GM19239 (cell line): ENCODE measurements at places on chromosomes 3 and 15.

GRCh38 chr15:80967451-80967850, 22.2 kb downstream of the MESD start:
- no peak for DNase-seq

DNA sequence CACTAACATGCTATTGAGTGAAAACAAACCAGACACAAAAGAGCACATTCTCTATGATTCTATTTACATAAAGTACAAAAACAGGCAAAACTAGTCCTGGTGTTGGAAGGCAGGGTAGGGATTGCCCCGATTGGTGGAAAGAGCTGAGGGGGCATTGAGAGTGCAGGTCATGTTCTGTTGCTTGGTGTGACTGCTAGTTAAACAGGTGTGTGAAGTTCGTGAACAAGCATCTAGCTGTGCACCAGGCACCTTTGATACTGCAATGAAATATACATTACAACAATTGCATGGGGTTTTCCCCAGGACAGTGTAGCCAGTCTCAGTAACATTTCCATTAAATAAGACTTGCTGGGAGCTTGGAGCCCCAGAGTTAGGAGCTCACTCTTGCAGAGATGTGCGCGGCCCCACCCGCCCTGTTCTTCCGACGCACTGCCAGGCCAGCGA, 26.3 kb upstream of the THRB start:
- DNase-seq = no peak

DNA sequence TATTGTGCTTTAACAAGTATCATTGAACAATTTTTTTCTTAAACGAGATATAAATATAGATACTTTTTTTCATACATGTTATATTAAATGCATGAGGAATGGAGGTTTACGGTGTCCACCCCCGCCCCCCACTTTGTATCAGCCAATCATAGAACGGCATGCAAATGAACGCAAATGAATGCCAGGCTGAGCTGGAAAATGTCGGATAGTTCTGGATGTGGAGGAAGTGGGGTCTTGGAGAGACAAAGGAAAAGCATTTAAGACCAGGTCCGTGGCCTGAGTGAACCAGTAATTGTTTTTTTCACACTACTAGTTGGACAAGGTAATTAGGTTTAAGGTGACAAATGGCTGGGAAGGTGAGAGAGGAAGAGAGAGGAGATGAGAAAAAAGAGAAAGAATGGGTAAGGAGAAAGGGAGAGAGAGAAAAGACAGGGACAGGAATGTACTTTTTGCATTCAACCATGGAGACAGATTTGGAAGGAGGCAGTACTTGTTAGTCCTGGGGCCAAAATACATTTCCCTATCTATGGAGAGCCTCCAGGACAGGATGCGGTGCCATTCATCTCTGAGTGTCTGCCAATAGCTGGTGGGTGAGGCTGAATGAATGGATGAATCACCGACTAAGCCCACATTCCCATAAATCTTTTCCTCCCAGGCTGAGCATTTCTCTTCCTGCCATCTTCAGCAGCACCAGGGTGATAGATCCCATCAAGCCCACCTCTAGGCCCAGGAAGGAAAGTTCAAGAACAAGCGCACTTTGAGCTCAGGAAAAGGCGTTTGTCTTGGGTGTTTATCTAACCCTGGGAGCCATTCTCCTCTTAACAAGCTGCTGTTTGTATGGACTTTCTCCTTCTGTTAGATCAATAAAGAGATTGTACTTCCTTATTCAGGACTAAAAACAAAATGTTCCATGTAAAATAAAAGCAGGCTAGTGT, 1.4 kb upstream of the RAD18 start:
- no peak for DNase-seq

GRCh38 chr3:29274667-29275066, 6.2 kb upstream of the RBMS3 start:
- DNase-seq = no peak

GRCh38 chr3:161035711-161036110, 69.4 kb downstream of the B3GALNT1 start:
- DNase-seq = no peak

- DNase-seq = no peak
Measured at GRCh38 chr15:57456559-57456958, 80.3 kb downstream of the CGNL1 start.

DNA sequence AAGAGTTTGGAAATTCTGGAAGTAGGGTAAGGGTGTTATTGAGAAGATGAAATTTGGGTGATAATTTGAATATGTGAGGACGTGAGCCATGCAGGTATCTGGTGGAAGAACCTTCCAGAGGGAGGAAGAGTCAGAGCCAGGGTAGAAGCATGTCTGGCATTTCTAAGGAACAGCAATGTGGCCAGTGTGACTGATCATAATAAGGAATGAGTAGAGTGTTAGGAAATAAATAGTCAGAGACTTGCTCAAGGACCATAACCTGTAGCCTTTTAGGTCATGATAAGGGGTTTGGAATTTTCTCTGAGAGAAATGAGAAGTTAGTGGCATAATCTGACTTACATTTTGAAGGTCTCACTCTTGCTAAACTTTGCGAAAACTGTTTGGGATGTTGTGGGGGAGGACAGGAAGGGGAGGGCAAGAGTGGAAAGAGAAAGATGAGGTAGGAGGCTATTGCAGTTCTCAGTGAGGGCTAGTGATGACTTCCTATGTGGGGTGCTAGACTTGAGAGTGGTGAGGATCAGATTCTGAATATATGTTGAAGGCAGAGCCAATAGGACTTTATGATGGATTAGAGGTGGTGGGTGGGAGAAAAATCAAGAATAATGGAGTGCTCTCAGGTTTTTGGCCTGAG, 568.3 kb downstream of the AGBL1 start:
- DNase-seq = no peak

GRCh38 chr3:20185331-20185678, 701 bp downstream of the SGO1 start:
- peak; percentile 9 for DNase-seq

DNA sequence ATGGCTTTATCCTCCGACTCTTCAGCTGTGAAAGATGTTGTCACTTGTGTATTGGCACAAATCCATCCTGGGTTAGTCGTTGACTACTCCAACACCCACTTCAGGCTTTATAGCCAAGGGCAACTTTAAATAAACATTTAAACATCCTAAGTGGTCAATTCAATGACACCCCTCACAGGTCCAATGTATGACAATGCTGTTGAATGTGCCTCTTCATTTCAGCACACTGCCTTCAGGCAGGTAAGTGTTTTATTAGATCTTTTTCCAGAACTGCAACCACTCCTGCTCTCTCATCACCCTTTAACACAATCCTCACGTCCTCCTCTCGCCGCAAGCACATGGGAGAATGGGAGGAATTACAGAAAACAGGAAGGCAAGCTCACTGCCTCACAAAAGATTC, 30.3 kb downstream of the IL12A start:
- no peak for DNase-seq

- DNase-seq = no peak
Measured at GRCh38 chr3:159187232-159187631, 385.4 kb downstream of the MFSD1 start.

- no peak for DNase-seq
Measured at GRCh38 chr3:190205739-190206138, 85.0 kb upstream of the P3H2 start.

DNA sequence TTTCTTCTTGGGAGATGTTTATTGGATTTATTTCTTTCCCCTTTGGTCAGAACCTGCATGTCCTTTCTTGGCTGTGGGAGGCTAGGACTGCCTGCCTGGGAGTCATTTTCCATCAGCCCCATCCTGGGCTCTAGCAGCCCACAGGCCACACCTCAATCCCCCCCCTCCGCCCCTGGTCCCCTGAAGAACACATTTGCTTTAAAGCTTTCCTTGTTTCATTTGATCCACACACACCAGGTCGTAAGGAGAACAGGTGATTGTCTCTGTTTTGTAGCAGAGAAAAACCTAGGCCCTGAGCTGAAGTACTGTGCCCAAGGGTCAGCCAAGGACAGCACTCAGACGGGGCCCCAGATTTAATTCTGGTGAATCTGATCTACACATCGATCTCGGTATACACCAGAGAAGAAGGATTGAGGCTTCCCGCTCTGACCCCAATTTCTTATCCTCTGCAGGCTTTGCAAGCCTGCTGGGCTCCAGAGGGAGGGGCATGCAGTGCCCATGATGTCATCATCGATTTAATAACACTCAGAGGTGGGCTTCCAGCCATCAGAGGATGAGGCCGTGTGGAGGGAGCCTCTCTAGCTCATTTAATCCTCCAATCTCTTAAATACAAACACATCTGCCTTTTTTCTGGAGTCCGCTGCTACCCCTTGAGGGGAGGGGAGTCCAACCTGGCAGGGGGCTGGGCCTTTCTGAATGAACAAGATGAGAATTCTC, 1.7 kb upstream of the CLN6 start:
- no peak for DNase-seq

GRCh38 chr3:130661140-130661891, 85.3 kb downstream of the PIK3R4 start:
- no peak for DNase-seq

DNA sequence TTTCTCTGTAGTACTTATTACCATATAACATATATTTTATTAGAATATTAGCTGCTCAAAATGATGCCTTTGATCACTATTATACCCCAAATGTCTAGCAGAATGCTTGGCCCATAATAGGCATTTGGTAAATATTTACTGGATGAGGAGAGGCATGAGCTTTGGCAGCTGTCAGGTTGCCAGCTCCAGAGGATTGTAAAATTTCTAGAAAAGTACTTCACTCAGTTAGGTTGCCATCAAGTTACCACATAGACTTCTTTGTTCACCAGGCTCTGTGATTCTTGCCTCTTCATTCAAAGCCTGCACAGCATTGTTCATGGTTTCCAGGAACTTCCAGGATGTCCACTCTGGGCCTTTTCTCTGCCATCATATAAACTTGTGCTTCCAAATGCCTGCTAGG, 582.8 kb downstream of the PDCD6IP start:
- no peak for DNase-seq

- no peak for DNase-seq
Measured at GRCh38 chr15:39623529-39623931, 42.7 kb downstream of the THBS1 start.

DNA sequence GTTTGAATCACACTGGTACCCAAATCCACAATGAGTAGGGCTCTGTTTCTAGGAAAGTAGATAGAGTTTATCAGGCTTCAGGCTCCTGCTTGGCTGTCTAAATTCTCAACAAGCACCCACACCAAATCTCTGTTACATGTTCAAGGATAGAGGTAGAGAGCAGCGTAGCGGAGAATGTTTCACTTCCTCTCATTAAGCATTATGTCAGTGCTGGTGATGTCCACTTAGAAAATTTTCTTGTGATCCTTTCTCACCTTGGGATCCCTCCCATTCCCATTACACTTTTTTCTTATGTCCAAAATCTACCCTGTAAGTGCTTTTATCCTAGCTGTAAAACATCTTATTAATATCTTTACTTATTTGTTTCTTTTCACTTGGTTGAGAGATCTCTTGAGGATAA, 34.7 kb upstream of the GCSAM start:
- peak; percentile 9 for DNase-seq

DNA sequence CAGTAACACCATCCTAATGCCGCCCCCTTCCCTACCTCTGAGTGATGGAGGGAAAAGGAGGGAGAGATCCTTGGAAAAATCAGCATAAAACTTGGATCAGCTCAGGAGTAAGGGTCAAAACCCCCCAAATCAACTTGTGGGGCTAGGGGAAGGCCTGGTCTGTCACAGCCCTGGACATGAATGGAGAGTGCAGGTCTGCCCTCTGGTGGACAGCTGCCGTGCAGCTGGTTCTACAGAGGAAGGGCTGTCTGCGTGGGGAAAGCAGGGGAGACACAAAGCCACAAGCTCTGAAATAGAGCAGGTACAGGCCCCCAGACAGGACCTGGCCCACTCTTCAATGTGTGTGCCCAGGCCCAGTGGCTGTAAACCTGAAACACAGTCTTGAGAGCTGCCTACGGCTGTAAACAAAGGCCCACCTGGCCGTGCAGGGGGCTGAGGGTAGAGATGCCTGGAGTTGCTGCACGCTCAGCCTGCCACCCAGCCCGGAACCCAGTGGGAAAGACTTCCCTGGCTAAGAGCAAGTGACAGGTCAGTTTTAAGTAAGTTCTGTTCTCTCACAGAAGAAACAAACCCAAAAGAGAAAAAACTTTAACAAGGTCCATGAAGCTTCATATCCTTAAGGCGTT, 16.4 kb downstream of the CLK3 start:
- DNase-seq = peak; percentile 65

GRCh38 chr15:47041301-47041700, 676.0 kb upstream of the SEMA6D start:
- DNase-seq = no peak

- DNase-seq = no peak
Measured at GRCh38 chr3:188584958-188585689, 431.2 kb downstream of the LPP start.

DNA sequence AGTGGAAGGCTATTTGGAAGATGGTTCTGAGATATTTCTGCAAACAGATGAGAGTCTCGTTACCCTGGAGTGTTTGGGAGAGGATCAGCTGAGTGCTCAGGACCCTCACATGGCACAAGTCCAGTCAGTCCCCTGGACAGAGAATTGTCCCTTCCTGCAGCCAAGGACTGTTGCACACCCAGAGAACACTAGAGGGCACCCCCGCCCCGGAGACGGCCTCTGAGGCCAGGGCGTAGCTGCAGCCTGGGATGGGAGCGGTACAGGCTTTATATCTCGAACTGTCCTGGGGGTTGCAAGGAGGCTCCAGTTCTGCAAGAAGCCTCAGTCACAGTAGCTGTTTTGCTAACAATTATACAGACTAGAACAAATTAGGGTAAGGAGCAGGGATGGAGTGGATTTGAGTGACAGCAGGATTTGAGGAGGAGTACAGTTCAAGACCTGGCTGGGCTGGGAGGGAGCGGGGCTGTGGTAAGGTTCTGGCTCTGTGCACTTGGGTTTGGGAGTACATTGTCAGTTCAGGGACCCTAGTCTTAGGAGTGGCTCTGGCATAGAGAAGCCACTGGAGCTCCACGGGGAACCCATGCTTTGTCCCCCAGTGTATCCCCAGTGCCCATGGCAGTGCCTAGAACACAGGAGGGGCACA, 67.6 kb upstream of the HACD2 start:
- peak; percentile 62 for DNase-seq

- no peak for DNase-seq
Measured at GRCh38 chr15:32642667-32643435, 1.3 kb downstream of the SCG5 start.

GRCh38 chr3:80606073-80606472, 838.3 kb upstream of the ROBO1 start:
- no peak for DNase-seq

DNA sequence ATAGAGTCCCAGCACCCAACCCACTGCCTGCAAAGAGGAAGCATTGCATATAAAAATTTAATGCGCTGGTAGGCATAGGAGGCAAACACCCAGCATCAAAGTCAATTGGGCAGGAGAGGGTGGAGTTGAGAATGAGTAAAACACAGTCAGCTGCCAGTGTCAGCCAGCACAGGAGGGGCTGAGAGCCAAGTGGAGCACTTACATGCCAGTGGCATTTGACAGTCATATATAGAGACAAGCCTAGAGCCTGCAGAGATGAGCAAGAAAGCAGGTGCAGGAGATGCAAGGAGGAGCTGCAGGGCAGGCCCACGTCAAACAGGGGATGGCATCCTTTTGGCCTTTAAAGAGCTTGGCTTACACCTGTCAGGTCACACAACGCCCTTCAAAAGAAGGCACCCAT, 27.6 kb upstream of the ZFAND6 start:
- no peak for DNase-seq
